ENCODE measurements at places on chromosomes 16 and 17.

DNA sequence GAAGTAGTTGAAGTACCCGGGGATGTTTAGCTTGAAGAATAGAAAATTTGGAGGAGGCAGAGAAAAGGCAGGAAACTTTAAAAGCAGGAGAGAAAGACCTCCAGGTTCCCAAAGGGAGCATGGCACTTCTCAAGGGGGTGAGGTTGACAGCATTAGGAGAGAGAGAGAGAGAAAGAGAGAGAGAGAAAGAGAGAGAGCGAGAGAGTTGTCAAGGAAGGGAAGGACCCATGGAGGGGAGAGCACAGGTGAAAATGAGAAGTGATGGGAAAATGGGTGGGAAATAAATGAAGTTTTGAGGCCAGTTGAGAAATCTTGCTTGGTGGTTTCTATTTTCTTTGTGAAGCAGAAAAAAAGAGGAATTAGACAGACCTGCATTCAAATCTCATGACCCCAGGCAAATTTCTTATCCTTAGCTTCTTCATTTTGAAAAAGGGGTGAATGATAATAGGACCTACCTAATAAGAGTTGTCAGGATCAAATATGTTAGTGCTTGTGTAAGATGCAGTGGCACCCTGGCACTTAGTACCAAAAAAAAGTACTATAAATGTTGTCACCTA lies 24.0 kb downstream of the PRKCB start:
- DNase-seq = no peak

DNA sequence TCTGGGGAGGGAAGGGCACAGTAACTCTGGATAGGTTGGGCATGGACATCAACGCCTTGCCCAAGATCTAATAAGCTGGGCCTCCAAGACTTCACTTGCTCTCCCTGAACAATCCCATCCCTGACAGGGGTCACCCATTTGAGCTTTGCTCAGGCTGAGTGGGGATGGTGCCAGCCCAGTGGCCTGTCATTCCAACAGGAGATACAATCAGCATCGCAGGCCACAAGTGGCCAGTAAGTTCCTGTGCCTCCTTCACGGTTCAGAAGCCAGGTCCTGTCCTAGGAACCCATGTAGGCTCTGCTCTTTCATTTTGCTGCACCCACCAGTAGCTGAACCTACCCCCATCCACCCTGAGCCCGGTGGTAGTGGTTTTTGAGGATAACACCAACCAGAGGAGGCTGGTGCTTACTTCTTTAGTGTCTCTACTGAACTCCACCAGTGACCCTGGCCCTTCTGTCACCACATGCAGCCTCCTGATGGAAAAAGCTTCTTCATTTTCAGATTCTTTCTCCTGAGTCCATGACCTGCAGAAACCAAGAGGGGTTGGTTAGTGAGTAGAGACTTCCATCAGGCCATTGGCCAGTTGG lies 14.9 kb downstream of the PLEKHG4 start:
- no peak for DNase-seq

DNA sequence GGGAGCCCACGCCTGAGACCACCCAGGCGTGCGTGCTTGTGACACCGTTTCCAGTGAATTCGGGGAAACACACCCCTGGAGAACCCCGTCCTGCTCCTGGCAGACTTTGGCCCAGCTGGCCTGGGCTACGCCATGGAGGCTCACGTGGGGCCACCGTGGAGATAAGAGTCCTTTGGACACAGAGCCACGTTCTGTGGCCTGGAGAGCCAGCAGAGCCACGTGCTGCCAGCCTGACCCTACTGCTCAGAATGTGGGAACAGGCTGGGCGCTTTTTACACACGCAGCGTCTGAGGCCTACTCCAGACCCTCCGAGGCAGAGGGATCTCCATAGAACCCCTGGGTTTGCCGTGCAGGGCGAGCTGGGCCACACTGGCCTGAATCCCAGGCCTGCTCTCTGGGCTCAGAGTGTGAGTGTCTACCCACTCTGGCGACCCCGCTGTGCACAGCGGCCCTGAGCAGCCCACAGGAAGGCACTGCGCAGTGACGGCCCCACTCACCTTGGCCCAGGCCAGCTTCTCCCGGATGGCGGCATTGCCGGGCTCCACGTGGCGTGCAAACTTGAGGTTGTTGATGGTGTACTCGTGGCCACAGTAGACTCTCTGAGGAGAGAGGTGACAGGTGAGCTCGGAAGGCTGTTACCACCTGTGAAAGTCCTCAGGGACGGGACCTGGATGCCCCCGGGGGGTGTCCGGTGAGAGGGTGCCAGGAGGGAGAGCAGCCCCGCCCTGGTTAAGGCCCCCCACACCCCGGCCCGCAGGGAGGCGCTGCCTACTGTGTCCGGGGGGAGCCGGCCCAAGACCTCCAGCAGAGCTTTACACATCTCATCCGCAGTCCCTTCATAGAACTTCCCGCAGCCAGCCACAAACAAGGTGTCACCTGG lies 10.0 kb downstream of the HAGH start:
- DNase-seq = no peak

DNA sequence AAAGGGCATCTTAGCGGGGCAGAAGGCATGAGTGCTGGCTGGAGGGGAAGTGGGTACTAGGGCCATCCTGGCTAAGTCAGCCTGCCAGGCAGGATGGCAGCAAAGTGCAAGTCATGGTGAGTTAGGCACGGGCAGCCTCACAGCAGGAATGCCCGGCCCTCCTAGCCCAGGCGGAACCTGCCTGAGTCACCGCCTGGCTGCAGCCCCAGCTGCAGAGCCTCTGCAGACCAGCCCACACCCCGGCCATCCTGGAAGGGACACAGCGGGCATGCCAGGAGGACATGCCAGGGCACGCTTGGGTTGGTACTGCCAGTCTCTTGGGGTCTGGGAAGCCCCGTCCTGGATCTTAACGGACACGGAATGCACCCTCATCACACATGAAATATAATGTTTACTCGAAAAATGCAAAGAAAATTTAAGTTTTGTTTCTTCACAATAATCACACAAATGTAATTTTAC lies 5.0 kb upstream of the ALDH3A1 start:
- no peak for DNase-seq

DNA sequence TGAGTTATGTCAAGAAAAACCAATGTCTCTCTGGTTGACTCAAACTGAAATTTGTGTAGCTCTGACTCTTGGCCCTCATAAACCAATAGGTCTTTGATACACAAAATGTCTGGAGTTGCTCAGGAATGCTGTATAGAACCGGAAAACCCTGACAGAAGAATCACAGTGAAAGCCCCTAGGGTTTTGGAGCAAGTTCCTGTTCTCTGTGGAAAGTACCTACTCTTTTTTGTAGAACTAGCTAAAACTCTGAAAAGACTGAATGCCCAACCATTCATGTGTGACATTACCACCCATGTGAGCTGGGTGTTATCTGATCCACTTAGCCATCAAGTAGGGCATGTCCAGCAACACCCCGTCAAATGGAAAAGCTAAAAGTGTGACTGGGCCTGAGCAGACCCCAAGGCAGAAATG lies 28.8 kb downstream of the CCL4 start:
- no peak for DNase-seq

GRCh38 chr16:85303354-85303883 lies 191.1 kb upstream of the CIBAR2 start:
- DNase-seq = peak; percentile 38

DNA sequence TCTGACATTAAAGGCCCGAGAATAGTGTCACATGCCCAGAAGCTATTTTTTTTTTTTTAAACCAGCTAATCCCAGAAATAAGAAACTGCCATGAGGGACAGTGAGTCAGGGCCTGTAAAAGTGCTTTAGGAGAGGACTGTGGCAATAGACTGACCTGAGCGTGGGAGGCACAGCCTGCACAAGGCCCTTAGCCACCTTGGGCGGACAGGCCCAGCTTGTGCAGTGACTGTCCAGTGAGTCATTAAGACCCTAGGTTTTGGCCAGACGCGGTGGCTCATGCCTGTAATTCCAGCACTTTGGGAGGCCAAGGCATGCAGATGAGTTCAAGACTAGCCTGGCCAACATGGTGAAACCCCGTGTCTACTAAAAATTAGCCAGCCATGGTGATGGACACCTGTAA lies 343.0 kb upstream of the ZFHX3 start:
- DNase-seq = no peak

DNA sequence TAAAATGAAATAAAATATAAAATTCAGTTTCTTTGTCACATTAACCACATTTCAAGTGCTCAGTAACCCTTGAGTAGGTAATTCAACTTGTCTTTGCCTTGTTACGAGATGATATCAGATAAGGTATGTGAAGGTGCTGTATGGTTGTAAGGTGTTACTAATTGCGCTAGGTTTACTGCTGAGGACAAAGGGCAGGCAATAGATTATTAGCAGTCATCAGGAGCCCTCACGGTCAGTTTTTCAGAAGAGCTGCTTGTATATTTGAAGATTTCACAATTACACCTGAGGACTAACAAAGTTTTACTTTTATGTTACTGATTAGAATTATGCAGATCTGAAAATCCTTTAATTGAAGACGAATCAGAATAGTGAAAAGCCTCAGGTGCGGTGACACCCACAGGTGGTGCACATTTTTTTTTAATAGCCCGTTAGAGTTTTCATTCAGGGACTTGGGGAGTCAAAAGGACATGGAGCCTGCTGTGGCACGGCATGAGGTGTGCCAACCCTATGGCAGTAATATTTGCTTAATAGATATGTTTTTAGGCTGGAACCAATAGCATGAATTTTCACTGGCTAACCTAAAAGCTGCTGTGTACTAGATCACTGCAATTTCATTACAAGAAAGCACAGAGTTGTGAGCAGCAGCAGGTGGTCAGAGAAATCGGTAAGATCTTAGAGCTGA lies 16.4 kb downstream of the NDEL1 start:
- DNase-seq = no peak

DNA sequence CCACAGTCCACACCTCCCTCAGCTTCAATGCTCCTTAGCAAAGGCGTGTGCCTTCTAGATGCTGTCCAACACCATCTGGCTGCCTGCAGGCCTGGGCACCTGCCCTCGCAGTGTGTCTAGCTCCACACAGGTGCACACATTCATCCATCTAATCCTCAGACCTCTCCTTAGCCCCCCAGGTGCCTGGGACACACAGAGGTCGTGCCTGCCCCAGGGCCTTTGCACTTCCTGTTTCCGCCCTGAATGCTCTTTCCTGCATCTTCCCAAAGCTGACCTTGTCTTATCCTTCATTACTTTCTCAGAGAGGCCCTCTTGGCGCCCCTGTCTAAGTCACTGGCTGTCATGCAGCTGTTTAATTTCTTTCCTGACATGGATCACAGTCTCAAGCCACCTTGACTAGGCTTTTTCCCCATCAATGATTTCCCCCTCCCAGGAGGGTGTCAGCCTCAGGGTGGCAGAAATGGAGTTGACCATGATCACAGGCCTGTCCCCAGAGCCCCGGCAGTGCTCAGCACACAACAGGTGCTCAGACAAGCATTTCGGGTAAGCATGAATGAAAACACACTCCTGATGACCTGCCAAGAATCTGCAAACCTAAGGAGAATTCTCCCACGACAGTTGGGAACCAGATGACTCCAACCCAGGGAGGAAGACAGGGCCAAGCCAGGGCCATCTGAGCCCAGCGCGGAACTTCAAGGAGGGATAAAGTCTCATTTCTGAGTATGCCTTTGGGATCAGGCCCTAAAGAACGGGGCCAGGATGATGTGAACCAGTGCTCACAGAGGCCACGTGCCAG lies 76.3 kb downstream of the LITAF start:
- no peak for DNase-seq

- DNase-seq = no peak
Observed at GRCh38 chr16:84408856-84409255, 40.5 kb downstream of the ATP2C2 start.

DNA sequence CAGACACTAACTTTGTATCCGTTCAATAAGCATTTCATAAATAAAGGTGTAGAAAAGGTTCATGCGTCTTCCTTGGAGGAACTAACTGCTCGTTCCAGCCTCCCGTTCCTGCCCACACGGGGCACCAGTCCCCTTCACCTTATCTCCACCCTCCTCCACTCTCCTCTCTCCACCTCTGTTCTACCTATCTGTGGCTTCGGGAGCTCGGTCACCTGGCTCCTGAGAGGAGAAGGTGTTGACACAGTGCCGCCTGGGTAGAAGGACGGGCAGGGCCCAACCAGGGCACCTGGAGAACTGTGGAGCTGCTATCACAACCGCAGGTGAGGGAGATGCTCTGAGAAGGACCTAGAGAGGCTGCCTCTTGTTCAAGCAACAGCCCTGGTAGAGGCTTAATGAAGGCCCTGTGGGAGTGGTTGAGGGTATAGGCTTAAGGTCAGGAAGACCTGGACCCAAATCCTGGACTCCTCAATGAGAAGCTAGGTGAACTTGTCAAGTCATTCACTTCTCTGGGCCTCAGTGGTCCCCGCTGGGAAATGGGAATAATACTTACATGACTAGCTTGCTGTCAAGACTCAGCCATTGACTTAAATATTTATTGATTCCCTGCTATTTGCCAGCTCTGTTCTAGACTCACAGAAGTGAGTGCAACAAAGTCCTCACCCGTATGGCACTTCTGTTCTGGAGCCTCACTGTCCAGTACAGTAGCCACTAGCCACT lies 9.6 kb upstream of the MINK1 start:
- DNase-seq = no peak

GRCh38 chr17:14741491-14741890 lies 440.6 kb downstream of the HS3ST3B1 start:
- DNase-seq = no peak

GRCh38 chr17:15648386-15648785 lies 28.9 kb upstream of the FBXW10B start:
- no peak for DNase-seq

- DNase-seq = no peak
Observed at GRCh38 chr16:67100569-67101310, 9.0 kb upstream of the PHAF1 start.

DNA sequence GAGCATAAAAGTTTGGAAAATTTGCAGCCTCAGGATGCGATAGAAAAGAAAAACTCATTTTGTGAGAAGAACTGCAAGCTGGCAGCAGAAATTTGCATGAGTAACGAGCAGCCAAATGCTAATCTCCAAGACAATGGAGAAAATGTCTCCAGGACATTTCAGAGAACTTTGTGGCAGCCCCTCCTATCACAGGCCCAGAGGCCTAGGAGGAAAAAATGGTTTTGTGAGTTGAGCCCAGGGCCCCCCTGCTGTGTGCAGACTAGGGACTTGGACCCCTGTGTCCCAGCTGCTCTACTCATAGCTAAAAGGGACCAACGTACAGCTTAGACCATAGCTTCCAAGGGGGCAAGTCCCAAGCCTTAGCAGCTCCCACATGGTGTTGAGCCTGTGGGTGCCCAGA lies 34.3 kb downstream of the APPBP2 start:
- no peak for DNase-seq

DNA sequence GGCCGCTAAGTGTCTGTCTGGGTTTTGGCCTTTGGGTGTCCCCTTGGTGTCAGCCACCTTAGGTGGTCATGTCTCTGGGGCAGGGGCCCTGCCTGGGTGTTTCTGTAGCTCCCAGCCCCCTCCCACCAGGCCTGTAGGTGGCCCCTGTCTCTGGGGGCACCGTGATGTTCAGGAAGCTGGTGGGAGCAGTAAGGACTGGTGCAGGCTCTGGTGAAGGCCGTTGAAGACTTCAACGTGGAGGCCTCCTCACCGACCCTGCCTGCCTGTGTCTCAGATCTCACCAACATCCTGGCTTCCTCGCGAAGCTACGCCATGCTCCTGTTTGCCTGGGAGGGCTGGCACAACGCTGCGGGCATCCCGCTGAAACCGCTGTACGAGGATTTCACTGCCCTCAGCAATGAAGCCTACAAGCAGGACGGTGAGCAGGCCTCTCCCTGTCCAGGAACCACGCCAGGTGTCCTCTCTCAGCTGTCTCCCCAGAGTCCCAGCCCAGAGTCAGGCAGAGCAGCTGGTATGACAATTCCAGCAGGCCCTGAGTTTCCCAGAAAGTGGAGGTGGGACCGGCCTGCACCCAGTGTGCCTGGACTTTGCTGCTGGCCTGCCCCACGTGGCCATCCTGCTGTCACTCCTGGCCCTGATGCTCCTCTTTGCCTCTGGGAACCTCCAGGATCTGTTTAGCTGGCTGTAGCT lies 2.8 kb downstream of the ACE start:
- DNase-seq = no peak

All from stimulated activated CD8-positive, alpha-beta memory T cell treated with anti-CD3 and anti-CD28 coated beads, Interleukin-4, amount 100 ng/mL, for 4 hours (primary cell).